Head of caudate nucleus (tissue), 42 donors: ENCODE measurements at places on chromosomes 3 and 15.

DNA sequence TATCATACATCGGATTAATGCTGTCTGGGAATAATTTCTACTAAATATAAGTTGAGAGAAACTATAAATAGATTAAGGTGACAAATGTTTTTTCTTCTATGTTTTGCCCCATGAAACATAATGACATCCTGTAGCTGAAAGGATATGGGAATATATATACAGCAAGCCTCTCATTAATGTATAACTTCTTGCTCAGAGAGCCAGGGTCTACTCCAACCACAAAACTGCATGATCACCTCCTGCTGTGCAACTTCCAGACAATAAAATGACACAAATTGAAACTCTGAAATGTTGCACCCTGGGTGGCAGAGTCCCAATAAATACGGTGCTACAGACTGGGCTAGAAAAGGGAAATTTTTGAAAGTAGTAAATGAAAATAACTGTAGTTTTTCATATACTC lies 571.9 kb upstream of the CBLB start:
- no peak for DNase-seq

- DNase-seq: peak; percentile 47
These were observed 17.8 kb downstream of the SPATA12 start for GRCh38 chr3:57078344-57078634.

DNA sequence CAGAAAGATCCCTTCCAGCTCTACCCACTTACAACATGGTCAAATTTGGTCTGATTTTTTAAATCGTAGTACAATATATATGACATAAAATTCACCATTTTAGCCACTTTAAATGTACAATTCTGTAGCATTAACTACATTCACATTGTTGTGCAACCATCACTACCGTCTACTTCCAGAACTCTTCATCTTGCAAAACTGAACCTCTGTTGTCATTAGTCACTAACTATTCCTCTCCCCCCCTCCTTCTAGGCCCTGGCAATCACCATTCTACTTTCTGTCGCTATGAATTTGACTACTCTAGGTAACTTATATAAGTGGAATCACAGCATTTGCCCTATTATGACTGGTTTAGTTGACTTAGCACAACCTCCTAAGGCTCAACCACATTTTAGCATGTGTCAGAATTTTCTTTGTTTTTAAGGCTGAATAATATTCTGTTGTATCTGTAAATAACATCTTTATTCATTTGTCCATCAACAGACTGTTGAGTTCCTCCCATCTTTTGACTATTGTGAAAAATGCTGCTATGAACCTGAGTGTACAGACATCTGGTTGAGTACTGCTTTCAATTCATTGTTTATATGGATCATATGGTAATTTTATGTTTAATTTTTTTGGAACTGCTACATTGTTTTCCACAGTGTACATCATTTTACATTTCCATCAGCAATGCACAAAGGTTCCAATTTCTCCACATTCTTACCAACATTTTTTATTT lies 35.5 kb upstream of the CCR2 start:
- DNase-seq: no peak

GRCh38 chr15:52102463-52102862 lies 10.1 kb downstream of the BCL2L10 start:
- DNase-seq: no peak

DNA sequence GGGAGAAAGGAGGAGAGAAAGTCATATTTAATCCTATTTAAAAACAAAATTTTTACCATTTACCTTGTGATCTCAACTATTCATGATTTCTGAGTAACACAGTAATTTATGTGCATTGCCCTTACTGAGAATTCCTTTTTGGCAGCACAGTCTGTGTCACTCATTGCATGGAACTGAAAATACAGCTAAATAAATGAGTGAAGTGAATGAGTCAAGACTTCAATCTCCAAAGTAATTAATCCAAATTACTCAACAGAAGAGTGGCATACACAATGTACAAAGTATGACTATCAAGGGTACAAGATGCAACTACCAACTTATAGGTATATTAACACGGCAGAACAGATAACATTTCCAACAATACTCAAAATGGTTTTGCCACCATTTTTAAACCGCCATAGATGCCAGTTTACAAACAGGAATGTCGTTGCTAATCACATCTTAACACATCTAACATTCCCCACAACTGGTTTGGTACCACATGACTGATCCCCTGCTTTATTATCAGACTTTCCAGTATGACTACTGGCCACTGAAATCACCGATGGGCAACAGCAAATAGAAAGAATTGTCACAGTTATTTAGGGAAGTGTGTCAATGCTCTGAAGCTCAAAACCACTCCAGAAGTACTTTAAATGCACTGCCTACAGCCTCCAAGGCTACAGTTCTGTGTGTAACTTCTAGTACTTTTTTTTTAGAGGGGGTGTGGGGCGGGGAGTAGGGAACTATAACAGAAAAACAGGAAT lies 410.4 kb downstream of the SHQ1 start:
- DNase-seq: no peak

GRCh38 chr3:187952849-187953248 lies 201.1 kb upstream of the LPP start:
- DNase-seq: no peak

GRCh38 chr3:171873580-171873979 lies 30.4 kb downstream of the TMEM212 start:
- DNase-seq: no peak

- DNase-seq: no peak
These were observed 55.4 kb upstream of the ARHGEF3 start for GRCh38 chr3:56857178-56857577.

GRCh38 chr3:128364808-128365360 lies 101.8 kb downstream of the DNAJB8 start:
- no peak for DNase-seq

DNA sequence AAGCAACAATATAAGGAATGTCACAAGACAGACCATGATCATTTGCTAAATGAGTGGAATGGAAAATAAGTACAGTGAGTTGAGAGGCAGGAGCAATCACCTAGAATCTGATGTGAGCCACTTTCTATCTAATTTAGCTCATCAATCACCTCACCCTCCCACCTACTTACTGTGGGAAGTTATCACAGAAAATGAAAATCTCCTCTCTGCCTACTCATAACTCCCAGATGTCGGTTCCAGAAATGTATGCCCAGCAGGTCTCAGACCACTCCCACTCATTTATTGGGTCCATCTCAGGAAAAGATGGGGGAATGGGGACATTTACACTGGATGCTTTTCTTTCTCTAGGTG lies 270.9 kb downstream of the FHIT start:
- DNase-seq: no peak

DNA sequence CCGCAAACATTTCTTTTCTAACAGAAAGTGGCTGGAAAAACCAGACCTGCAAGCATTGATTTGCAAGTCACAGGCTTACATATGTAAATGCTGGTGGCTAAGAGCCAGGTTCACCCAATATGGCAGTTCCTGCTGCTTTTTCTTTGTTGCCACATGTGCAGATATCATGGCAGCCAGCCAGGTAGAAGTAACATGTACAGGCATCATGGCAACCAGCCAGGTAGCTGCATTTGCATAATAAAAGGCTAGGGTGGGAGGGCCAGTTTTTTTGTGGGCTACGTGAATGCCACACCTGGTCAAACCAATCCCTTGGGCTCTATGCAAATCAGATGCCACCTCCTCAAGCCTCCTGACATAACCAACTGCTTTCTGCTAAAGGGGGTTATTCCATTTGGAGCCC lies 2.8 kb upstream of the SMCO1 start:
- DNase-seq: no peak

DNA sequence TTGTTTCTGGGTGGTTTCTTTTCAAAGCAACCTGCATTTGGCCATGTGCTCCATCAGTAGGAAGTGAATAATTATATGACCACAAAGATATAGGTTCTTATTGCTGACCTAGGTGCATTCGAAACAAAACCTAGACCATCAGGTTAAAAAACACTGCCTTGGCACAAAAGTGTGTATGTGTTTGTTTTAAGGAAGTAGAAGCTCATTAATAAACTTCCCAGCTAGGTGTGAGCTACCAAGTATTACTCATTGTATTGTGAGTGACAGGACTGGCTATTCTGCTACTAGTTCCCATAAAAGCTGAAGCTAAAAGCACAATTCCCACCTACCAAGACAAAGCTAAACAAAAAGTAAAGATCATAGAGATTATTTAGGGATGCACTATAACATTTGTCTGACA lies 168.2 kb downstream of the TP63 start:
- DNase-seq: no peak

- DNase-seq: no peak
These were observed 120.9 kb downstream of the ITPR1 start for GRCh38 chr3:4614070-4614469.

DNA sequence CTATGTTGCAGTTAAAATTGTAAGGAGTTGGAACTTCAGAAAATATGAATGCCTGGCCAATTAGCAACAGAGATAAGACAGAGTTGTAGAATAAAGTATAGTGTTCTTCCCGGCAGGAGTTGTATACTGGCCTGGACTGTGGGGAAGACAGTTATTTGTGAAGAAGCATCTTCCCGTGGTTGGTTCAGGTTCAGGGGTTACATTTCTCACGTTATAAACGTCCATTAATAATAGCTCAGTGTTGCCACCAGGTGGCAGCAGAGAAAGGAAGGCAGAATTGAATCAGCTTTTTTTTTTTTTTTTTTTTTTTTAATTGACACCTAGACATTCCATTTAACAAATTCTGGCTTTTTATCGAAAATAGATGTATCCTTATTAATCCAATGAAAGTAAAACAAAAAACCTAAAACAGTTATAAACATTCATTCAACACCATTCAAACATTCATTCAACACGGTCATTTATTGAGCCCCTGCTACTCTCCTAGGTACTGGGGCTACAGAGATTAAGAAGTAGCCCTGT lies 66.4 kb upstream of the NR2E3 start:
- peak; percentile 66 for DNase-seq

DNA sequence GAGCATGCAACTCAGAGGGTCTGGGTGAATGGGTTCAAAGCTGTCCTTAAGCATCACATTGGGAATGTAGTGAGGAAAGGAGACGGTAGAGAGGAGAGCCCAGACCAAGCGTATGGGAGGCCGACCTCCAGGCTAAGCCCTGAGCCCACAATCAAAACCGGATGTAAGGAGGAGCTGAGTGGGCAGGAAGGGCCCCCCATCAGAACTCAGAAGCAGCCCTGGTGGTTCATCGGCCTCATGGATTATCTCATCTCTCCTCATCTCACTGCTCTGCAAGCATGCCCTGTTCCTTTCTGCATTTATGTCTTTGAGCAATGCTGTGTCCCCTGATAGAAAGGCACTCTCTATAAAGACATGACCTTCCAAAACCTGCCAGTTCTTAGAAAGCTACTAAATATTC lies 6.2 kb downstream of the HDC start:
- no peak for DNase-seq

GRCh38 chr3:11523572-11524101 lies 120.1 kb downstream of the VGLL4 start:
- no peak for DNase-seq

GRCh38 chr3:73080216-73080966 lies 18.9 kb downstream of the EBLN2 start:
- DNase-seq: no peak

GRCh38 chr3:141834292-141834691 lies 42.2 kb upstream of the ATP1B3 start:
- no peak for DNase-seq

GRCh38 chr3:106945435-106945834 lies 431.8 kb upstream of the CCDC54 start:
- no peak for DNase-seq

GRCh38 chr3:49566312-49566711 lies 12.0 kb downstream of the BSN start:
- DNase-seq: no peak

- DNase-seq: no peak
These were observed 263.6 kb upstream of the HES1 start for GRCh38 chr3:193872265-193872753.

DNA sequence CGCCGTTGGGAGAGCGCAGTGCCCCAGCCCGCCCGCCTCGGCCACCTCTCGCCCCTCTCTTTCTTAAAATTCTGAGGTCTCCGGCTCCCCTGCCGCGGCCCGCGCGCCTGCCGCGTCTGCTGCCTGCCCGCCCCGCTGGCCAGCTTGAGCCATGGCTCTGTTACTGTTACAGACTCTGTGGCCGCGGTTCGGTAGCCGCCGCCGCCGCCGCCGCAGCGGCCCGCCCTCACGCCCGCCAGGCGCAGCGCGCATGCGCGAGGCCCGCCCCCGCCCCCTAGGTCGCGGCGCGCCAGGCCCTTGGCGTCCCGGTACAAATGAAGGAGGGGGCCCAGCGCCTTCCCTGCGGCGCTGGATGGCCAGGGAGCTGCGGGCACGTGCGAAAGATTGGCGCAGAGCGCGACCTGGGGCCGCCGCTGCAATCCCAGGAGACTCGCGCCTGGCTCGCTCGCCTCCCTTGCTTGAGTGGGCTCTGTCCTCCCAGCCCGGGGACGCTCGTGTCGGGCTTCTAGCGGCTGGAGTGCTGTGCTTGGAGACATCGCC lies at the start of gene ONECUT1:
Gene ONECUT1, minus strand, starts transcription at position 168 of the 540 bp plus-strand sequence. CDS start 452 bp downstream, outside the sequence.
- DNase-seq: peak; percentile 65

DNA sequence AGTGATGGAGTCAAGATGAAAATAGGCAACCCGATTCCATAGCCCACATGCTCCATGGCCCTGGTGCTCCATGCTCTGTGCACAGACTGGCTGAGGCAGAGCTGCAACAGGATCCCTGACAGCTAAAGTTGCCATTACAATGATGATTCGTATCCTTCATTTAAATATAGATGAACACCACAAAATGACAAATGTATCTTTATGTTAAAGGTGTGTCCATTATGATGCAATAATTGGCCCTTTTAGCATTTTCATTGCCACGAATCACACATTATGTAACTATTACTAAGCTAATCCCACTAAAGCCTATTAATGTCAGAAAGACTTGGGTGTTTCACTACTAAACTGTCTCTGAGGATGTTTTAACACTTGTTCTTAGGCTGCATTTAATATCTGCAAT lies 270.2 kb upstream of the THBS1 start:
- DNase-seq: no peak

DNA sequence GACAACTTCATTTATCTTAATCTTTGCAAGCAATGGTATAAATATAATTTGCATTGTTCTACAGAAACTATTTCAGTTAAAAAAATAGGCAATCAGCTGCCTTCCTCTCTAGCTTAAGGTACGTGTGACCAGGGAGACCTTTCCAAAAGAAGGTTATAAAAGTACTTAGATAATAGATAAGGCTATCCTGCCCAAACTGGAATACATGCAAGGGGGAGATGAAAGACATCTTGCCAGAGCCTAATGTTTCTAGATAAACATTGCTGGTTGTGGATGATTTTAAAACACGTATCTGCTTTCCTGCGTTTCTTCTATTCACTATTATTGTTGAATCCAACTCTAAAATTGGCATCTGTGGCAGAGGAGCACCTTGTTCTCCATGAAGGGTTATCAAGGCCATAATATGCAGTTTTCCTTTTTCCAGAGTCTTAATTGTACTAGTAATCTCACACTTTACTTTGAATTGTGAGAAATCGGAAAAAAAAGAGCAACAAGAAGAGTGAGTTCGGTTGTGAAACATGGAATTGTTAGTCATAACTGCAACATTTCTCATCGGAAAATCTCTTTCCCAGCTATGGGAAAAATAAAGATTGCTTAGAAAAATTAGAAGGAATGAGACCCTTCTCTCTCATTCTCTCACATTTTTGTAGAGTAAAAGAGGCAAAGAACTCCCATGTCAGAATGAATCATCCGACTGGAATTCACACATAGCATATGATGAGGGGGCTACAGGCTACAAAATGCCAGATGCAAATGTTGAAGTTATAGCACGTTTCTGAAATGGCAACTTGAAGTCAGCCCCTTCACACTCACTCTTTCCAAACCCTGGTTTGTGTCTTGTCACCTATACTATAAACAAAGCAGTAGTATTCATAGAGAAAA lies 936.1 kb upstream of the NR2F2 start:
- DNase-seq: no peak
